ENCODE measurements at places on chromosomes 4 and X.

DNA sequence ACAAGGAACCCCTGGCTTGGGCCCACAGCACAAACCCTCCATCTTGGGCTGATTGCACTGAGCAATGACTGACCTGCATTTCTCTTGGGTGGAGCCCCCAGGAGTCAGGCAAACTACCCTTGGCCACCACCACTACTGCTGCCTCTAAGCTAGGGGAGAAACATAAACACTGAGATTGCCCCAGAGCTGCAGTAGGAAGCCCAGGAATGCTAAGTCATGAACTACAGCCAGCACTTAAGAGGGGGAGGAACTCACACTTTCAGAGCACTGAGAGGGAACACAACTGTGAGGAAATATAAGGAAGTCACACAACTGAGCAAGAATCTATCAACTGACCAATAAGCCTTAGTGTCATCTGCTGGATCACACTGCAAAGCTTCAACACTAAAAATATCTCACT is 111.6 kb upstream of the PPP3CA start:
- DNase-seq: no peak

DNA sequence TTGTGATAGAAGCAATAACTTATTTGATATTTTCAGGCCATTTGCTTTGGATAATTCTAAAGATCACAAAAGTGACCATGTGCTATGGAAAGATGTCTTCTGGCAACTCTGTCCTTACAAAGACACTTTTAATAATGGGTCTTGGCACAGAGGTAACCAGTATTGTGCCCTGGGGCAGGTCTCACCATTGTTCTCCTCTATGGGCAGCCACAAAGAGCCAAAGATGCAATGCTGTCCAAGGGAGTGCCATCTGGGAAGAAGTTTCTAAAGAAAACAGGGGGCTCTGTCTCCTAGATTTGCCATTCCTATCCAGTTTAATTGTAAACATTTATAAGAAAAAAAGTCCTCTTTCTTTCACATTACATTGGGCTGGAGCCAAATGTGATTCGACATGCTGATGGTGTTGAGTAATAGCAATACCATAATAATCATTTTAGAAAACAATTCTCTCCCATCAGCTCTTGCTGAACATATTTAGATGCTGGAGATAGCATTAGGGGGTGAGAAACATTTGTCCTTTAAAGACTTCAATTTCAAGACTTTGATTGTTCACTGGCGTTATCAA is 179.9 kb downstream of the KIT start:
- DNase-seq: no peak

DNA sequence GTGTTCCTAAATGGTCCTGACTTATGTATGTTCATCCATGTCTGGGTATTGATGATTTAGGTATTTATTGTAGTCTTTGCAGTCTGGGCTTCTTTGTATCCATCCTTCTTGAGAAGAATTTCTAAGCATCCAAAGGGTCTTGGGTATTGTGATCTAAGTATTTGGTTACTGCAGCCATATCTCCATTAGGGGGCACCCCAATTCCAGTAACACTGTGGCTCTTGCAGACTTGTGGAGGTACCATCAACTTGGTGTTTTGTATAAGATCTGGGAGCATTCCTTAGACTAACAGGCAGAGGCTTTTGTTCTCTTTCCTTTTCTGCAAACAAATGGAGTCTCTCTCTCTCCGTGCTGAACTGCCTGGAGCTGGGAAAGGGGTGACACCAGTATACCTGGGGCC is 113.7 kb upstream of the NEXMIF start:
- DNase-seq: no peak

GRCh38 chrX:13223868-13224567 is 95.8 kb downstream of the ATXN3L start:
- no peak for DNase-seq

DNA sequence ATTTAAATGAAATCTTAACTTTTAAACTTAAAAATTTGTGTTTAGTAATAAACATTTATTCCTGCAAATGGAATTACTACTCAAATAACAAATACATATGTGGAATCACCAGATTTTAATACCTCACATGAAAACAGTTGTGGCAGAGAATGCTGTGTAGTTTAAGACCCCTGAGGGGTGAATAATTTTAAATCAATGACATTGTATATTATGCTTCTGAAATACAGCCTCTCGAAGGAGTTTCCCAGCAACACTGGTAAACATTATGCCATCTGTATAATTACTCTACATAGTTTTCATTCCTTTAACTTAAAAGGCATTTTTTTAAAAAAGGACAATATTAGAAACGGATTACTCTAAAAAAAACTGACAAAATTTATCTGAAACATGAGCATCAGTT is 2313.3 kb downstream of the ARAP2 start:
- DNase-seq: no peak

DNA sequence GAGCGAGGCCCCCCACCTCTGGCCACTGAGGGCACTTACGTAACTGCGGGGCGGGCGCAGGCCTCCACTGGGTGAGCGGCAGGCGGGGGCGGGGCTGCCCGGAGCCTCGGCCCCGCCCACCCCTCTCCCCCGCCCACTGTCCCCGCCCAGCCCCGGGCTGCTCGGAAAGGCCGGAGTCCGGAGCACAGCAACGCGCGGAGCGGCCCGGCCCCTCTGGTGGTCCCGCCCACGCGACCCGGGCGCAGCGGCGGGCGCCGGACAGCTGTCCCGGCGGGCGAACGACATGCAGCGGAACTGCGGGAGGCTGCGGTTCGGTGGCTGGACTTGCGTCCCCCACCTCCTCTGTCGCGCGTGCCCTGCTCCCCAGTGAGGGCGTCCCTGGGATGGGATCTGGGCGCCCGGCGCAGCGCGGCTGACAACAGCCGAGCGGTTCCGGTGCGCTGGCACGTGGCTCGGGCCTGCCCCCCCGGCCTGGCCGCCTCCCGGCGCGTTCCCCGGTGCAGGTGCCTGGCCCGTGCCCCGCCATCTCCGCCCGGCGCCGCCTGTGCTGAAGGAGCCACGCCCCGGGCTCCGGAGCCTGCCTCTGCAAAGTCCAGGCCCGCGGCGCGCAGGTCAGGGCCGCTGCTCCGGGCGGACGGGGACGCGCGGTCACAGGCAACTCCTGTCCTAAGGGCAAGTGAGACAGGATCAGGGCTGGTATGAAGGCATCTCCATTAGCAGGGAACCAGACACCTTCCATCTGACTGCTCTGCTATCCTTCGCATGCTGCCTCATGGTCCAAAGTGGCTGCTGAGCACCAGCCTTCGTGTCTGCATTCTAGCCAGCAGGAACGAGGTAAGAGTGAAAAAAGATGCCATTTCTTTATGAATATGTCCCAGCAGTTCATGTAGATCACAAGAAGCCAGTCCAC is 21.8 kb upstream of the JAKMIP1 start:
- DNase-seq: no peak

DNA sequence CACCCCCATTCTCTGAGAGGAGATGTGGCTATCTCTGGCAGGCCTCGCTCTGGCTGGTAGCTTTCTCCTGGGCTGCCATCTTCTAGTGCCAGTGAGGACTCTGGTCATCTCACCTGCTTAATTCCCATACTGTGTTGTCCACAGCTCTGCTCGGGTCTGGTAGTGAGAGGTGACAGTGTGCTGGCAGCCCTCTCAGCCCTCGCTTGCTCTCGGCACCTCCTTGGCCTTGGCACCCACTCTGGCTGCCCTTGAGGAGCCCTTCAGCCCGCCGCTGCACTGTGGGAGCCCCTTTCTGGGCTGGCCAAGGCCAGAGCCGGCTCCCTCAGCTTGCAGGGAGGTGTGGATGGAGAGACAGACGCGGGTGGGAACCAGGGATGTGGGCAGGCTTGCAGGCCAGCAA is 52.7 kb downstream of the CPLX1 start:
- DNase-seq: no peak

DNA sequence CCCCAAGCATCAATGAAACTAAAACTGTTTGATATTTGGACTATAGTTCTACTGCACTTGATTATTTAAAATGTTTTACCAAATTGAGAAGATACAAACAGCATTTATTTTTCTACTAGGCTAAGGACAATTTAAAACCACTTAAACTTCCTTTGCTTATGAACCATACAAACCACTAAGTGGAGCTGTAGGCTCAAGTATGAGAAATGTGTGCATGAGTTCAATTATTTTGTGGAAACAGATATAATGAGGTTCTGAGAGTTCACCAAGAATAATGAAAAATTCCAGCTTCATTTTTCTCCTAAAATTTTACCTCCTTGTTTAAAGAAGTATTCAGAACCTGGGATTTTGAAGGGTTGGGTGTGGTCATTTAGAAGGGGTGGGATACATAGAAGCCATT is 63.1 kb downstream of the SERPINA7 start:
- no peak for DNase-seq

GRCh38 chr4:77121736-77122240 is 35.2 kb upstream of the CCNG2 start:
- DNase-seq: no peak

GRCh38 chrX:112473654-112474053 is 206.1 kb downstream of the LHFPL1 start:
- DNase-seq: no peak

DNA sequence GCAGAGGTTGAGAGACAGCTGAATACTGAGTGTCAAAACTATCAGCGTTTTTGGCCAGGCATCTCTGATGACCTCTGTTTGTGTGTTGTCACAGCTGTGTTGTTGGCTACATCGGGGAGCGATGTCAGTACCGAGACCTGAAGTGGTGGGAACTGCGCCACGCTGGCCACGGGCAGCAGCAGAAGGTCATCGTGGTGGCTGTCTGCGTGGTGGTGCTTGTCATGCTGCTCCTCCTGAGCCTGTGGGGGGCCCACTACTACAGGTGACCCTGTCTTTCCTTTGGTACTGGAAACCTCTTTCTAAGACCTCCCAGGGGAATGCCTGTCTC is 86.9 kb downstream of the EGF start:
- no peak for DNase-seq

DNA sequence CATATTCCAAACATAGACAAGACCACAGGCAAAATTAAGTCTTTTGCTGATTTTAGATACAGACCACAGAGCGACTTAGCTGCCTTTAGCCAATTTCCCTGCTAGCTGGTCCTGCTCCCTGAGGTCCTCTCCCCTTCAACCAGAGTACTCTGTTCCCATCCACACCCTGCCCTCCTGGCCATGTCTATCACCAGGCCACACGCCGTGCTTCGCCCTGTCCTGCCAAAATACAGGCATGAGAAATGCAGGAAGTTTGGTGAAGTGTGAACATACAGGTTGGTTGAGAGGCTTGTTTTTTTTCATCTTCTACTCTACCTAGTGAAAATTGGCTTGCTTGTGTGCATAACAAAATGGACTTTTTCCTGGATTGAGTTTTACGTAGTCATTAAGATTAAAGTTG is 226.2 kb upstream of the TENM3 start:
- no peak for DNase-seq

DNA sequence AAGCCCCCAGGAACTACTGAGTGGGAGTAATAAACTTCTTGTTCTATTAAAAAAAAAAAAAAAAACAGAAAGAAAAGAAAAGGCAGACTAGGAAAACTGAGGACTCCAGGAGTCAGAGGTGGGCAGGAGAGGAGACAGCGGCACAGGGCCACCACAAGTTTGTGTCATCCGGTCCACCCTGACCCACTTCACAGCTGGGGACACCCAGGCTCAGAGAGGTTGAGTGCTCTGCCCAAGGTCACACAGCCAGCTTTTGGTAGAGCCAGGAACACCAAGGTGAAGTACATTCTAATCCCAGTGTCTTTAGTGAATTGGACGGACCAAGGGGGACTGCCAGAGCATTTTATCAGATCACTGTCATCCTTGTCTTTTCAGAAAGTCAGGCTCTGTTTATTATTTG is 16.4 kb upstream of the ABLIM2 start:
- DNase-seq: no peak

Measured in GM19239 (cell line).